ENCODE measurements at places on chromosomes 16 and 17.

GRCh38 chr16:24102209-24102660, 153.9 kb upstream of the CACNG3 start:
- DNase-seq = no peak

DNA sequence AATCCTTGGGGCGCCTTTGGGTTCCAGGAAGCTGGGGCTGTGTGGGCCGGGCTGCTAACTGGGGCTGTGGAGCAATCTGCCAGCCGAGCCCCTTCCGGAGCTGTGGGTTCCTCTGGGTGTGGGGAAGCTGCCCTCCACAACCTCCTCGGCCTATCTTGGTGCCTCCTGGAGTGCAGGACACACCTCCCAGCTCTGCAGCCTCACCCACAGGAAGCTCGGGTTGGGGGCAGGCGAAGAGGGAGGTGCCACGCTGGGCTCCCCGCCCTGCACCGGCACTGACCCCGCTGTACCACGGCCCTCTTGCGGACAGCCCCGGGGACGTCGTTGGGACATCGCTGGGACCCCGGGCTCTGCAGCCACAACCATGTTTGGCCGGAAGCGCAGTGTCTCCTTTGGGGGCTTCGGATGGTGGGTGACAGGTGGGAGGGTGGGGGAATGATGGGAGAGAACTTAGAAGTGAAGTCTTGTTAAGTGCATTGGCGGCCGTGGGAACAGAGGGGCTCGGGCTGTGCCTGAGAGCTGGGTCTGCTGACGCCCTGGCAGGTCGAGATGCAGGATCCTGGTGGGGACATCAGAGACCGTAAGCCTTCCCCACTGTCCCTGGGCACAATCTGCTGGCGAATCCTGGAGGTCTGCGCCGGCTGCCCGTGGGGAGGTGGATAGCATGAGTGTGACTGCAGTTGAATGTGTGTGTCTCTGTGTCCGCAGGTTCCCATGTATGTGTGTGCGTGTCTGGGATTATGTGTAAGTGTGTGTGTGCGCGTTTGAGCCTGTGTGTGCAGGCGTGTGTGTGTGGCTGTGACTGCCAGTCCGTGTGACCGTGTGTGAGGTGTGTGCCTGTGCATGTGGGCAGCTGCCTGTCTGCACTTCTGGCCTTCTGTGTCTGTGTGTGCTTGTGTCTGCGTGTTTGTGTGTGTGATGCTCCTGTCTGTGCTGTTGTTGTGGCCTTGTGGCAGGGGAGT, at the start of gene RAP1GAP2:
TSS of gene RAP1GAP2 (plus strand) at position 275 of the 962 bp plus-strand sequence. CDS start at position 365, 90 bp downstream.
- no peak for DNase-seq

GRCh38 chr16:58271589-58271988, 23.2 kb downstream of the PRSS54 start:
- DNase-seq = no peak

DNA sequence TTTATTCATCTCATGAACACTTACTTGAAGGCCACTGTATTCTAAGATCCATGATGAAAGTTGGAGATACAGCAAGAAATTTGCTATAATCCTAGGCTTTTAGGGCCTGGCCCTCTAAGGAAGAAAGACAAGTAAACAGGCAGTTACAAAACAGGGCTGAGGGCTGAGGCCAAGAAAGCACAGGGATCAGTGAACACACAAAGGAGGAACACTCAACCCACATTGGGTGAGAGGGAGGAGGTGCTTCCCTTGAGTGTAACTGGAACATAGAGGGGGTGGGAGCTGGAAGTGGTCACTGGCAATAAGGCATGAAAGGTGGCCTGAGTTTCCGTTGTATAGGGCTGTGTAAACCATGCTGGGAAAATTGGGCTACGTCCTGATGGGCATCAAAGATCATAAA, 112.2 kb downstream of the ZNF18 start:
- no peak for DNase-seq

GRCh38 chr17:40327244-40327729, 18.3 kb downstream of the RARA start:
- no peak for DNase-seq

DNA sequence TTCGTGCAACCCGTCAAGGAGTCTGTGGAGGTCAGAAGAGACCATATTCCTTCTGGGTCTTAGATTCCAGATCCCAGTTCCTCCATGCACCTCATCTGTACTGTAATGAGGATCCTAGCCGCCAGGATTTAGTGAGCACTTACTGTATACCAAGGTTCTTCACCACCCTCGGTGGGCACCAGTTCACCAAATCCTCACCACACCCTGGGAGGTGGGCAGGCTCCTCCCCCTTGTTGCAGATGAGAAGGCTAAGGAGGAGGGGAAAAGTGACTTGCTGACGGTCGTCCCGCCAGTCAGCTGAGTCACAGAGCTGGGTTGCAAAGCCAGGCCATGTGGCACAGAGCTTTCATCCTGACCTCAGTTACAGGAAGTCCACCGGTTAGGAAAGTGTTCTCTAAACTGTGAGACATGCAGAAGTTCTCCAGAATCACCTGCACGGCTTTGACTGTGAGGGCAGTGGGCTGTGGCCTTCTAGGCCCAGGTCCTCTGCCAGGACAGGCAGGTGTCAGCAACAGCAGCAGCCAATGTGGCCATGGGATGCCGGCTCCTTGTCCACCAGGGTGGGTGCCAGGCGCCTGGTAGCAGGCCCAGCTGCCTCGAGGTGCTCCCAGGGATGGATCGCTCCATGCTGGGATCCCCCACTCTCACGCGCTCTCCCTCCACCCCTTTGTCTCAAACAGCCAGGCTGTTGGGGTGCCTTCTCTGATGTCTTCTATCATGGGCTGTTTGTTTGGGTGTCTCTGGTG, 240.3 kb upstream of the GSE1 start:
- peak; percentile 89 for DNase-seq

DNA sequence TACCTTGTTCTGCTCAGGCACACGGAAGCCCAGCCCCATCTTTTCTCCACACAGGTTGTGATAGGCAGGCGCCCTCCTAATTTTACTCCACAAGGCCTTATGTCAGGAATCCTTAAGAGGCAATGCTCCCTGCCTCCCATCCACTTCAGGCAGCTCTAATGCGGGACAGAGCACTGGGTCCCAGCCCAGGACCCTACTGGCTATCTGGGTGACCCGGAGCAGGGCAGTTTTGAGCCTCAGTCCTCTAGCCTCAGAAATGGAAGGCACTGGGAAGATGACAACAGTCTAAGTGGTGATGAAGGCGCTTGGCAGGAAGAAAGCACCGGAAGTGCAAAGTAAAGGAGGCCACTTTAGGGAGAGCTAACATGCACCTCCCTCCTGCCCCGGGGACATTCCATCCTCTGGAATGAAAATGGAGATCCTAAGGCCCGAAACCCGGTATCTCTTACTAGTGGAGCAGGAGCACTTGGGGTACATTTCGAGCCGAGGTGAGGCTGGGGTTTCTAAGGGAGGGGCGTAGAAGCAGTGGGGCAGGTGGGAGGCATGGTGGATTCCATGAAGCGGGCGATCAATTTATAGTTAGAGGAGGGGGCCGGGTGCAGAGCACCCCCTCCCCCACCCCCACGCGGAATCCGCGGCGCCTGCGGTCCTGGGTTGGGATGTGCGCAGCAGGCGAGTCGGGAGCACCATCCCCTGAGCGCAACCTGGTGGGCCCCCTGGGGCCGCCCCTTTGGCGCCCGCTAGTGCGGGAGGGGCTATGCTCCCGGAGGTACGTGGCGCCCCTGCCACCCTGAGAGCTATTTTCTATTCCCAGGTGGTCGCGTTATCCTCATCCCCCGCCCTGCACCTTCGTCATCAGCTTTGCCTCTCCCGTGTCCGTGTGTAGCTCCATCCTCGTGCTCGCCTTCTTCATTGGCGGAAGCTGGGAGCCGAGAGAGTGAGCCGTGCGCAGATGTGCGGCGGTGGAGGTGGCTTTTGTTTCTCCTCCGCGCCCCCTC, 4.9 kb downstream of the MT1F start:
- DNase-seq = no peak

- DNase-seq = no peak
These were observed 38.9 kb downstream of the KANSL1 start for GRCh38 chr17:46154151-46154816.

DNA sequence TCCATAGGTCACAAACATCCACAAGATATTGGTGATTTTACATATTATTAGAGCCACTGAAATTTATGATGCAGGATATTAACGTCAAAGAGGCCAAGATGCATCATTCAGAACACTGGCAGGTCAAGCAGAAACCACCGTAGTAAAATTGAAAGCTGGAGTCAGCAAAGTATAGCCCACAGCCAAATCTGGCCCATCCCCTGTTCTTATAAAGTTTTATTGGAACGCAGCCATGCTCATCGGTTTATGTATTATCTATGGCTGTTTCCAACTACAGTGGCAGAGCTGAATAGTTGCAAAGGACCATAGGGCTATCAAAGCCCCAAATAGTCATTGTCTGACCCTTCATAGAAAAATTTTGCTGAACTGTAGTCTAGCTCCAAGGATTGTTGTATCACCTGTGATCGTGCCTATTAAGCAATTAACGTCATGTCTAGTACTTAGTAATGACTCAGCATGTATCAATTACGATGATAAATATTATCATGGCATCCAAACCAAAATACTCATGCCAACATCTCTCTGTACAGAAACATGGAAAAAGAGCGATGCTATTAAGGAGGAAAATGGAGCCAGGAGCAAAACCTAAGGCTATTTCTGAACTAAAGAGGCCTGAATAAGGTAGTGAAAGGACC, 165.6 kb downstream of the IRX3 start:
- no peak for DNase-seq

GRCh38 chr16:1097156-1097555, 1.1 kb upstream of the C1QTNF8 start:
- DNase-seq = no peak

GRCh38 chr17:64968652-64969501, 49.6 kb upstream of the LRRC37A3 start:
- no peak for DNase-seq

DNA sequence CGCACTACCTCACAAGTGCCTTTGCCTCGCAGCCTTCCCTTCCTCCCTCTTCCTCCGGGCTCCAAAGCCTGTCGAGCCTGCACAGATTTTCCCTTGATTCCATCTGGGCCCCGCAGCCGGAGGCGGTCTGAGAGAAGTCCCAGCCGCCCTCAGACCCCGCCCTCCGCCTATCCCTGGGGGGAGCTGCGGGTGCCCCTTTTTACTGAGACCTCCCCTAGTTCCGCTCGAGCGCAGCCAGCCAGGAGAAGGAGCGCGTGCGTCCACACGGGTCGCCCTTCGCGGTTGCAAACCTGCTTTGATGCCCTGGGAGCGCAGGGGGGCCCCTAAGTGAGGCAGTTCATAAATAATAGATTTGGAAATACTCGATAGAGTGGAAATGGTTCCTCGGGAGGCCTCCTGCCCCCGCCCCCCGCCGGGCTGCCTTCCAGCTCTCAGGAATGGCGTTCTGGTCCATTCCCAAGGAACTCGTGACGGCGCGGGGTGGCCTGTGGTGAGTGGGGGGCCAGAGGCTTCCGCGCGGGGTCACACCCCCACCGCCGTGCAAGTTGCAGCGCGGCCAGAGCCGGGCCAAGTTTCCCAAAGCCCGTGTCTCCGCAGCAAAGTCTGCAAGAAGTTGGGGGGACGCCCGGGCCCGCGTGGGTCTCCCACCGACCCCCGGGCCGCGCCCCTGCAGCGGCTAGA, 610 bp downstream of the C16orf74 start:
- DNase-seq = peak; percentile 46

DNA sequence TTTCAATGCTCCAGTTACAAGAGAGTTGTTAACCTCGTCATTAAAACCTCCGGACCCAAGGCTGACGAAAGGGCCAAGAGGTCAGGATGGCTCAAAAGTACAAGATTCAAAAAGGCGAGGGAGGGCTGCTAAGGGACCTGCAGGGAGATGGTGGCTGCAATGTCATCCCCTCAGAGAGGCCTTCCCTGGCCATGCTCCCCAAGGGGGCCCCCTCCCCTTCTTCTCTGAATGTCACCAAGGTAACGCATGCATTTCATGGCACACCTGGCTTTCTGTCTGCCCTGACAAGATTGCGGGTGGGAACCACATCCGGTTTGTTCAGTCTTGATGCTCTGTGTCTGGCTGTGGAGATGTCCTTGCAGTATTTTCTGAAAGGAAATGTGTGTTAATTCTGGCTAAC, 89.9 kb downstream of the C16orf78 start:
- DNase-seq = no peak

DNA sequence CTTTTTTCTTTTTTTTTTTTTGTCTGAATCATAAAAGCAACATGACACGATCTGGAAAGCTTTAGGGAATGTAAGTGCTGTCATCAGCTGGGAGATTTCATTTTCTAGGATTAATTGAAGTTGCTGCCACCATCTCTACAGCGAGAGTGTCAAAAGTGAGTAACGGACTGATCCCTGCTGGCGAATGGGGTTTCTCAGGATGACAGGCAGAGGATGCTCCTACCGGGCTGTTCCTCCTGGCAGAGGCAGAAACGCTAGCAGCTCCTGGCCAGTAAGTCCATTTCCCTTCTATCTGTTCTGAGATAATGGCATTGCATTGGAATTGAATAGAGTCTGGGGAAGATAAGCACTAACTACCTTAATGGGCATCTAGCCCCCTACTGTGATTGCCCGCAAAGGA, 80.5 kb upstream of the KIFC3 start:
- DNase-seq = peak; percentile 45

GRCh38 chr17:34781071-34781470, 180.2 kb downstream of the CCT6B start:
- DNase-seq = no peak

- no peak for DNase-seq
These were observed 17.9 kb downstream of the SEC14L5 start for GRCh38 chr16:4976079-4976478.

- DNase-seq = no peak
These were observed 204.5 kb downstream of the CCDC182 start for GRCh38 chr17:57540596-57540995.

DNA sequence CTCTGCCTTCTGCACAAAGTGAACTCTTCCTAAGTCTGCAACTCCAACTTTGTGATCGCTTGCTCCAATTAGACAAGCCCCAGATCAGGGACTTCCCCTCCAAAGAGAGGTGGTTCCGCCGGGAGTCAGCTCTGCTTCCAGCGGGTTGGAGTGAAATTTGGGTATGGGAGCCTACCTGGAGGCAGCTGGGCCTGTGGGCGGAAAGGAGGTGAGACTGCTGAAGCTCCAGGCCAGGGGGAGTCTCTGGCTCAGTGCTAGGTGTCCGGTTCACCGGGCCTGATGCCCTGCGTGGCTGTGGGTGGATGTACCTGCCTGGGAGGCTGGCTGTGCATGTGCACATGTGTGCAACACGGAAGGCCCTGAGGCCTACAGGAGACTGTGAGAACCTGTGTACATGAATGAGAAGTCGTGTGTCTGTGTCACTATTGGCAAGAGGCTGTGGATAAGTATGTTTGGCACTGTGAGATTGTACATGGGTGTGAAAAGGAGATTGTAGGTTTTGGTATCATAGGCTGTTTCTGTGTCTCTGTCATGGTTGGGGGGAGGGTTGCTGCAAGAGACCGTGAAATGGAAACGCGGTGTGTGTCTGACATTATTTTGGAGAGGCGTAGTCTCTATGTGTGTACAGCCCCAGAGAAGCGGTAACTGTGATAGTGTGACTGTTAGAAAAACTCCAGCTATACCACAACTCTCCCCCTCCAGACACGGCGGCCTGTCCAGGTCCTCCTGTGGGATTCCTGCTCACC, 4.2 kb downstream of the LHX1 start:
- DNase-seq = no peak

GRCh38 chr17:47883589-47884426, 12.2 kb upstream of the SP2 start:
- no peak for DNase-seq
